ENCODE measurements at places on chromosomes 12 and 14.

- no peak for DNase-seq
Observed at GRCh38 chr12:65886996-65887395, 62.7 kb downstream of the HMGA2 start.

- DNase-seq = no peak
Observed at GRCh38 chr12:76943008-76943407, 64.2 kb upstream of the CSRP2 start.

GRCh38 chr12:46982629-46983392 lies 96.6 kb upstream of the PCED1B start:
- DNase-seq = no peak

DNA sequence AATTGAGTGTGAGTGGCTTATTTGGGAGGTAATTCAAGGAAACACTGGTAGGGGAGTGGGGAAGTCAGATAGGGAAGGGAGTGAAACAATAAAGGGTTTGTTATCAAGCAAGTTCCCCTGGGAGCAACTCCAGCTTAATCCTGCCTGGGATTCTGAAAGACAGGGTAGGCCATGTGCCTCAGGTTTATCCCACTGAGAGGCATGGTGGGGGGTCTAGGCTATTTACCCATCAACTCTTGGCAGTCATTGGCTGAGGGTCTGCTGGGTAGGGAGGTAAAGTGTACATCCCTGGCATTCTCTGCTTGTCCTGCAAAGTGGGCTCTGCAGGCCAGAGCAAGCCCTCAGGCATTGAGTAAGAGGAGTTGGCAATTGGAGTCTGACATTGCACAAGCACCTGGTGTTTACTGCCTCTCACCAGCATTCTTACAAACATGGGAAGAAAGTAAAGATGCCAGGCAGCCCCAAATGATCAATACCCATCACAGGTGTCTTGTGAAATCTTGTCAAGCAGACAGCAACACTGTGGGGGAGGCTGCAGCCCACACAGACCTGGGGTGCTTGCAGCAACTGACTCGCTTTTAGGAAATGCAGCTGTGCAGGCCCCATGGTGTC lies 169.3 kb downstream of the KTN1 start:
- DNase-seq = no peak

DNA sequence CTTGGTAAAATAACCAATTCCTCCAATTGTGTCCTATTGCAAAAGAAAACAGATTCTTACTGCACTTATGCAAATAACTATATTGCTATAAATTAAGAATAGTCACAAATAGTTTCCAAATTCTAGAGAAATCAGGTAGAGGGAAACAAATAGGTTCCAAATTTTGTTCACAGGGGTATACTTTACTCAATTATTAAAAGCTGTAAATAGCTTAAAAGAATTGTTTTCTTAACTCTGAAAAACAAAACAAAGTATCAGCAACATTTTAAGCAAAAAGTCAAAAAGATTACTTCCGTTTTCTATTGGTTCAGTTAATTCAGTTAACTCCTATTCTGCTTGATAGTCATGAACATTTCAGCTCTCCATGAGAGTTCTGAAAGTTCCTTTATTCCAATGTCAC lies 85.6 kb upstream of the PPP4R3A start:
- no peak for DNase-seq

DNA sequence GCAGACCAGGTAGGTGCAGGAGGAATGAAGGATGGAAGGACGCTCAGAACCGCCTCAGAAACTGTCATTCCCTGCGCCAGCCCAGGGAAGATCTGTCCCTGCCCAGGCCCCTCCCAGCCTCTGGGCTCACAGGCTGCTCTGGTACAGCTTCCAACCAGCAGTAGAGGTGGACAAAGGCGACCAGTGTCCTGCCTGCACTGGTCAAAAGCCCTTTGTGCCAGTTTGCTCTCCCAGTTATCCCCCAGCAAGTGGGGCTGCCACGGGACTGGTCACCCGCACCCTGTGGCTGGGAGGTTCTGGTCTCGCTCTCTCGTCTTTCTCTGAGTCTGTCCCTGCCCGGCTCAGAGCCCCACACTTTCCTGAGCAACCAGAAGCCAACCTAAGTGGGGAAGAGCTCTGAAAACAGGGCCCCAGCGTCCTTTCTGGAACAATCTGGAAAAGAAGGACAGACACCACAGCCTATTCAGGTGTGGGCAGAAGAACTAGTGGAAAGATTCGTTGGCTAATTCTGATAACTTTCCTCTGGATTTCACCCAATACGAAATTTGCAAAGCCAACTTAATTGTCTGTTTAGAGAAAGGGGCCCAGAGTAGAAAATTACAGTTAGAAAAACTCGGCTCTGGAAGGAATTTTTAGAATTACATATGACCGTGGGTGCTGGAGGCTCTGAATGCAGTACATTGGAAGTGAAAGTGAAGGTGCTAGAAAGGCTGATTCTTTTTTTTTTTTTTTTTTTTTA lies 21.7 kb downstream of the SNRNP35 start:
- no peak for DNase-seq

- peak; percentile 79 for DNase-seq
Observed at GRCh38 chr14:49768301-49769121, 558 bp downstream of the KLHDC2 start.

DNA sequence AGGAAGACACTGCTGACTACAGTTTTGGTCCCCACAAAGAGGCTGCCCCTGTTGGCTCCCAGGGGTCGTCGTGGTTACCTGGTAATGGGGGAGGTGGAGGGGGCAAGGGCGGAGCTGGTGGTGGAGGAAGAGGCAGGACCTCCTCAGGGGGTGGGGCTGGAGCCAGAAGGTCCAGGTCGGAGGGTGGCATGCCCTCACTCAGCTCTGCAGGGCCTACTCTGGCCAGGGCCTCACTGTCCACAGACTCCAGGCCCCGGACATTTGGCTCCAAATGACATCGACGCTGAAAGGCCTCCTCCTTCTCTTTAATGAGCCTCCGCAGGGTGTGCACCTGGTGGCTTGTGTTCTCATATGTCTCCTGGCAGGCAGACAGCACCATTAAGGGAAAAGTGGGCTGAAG lies 28.5 kb downstream of the PRPF40B start:
- DNase-seq = no peak

DNA sequence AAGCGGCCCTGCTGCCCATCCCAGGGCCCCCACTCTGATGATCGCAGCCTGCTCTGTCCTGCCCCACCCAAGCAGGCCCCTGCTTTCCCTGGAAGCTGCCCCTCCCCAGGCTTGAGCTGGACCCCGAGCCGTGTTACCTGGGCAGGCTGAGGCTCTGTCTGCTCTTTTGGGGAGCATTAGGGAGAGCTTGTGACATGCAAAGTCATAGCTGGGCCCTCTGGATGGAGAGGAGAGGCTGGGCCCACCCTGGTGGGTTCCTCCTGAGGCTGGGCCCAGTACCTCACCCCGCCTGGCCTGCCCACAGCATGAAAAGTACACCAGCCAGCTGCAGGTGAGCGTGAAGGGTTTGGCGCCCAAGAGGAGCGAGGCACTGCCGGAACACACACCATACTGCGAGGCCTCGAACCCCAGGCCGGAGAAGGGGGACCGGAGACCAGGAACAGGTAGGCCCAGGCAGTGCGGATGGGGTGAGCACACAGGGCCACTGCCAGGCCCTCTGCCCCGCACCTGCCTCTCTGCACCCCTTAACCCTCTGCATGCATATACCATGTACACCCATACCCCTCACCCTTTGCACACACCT lies 15.0 kb downstream of the CEP170B start:
- DNase-seq = no peak

- DNase-seq = no peak
Observed at GRCh38 chr14:105482486-105483110, 4.1 kb upstream of the CRIP1 start.

GRCh38 chr12:49415521-49415970 lies 48.3 kb downstream of the SPATS2 start:
- no peak for DNase-seq

GRCh38 chr12:114447274-114447716 lies 41.4 kb upstream of the TBX5 start:
- DNase-seq = no peak

DNA sequence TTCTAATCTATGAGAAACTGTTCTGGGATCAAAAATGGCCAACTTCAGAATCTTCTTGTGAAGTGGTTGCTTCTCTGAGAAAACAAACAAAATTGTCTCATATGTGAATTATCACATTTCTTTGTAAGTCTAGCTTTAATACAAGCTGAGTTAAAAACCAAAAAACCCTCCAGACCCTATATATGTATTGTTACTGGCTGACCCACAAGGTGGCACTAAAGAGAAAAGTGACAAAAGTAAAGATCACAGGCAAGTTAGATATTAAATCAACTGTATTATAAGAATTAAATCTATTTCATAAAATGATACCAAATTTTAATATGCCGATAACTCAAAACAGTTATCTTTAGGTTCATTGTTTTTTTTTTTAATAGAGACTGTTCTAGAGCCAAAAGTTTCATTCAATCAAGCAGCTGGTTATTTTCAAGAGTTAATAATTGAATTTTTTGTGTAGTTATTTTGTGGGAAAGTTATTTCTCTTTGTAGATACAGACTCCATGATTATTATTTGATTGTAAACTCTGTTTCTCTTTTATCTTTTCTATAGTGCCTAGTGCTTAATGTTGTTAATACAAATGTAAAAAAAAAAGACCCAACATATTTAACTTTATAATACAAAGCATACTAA lies 7.5 kb upstream of the TRHDE start:
- no peak for DNase-seq

DNA sequence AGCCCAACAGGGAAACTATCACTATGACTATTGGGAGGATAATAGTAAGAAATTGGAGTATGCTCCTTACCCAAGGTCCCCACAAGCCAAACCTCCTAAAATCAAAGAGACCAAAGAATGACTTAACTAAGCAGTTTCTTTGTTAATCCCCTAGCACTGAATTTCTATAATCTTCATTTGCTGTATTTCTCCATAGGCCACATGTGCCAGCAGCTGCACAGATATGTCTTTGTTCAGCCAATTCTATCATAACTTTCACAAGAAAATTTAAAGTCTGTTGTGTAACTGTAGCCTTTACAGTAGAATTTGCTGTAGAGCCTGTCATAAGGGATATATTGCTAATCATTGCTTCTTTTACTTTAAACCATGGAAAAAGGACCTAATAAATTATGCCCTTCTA lies 104.0 kb downstream of the RIN3 start:
- no peak for DNase-seq

DNA sequence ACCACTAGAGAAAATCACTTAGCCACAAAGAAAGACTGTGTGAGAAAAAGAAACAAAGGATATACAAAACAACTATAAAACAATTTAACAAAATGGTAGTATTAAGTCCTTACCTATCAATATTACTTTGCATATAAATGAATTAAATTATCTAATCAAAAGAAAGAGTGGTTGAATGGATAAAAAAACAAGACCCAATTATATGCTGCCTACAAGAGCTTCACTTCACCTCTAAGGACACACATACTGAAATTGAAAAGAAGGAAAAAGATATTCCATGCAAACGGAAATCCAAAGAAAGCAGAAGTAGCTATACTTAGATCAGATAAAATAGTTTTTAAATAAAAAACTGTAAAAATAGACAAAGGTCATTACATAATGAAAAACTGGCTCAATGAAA lies 134.9 kb upstream of the CCDC196 start:
- DNase-seq = no peak

DNA sequence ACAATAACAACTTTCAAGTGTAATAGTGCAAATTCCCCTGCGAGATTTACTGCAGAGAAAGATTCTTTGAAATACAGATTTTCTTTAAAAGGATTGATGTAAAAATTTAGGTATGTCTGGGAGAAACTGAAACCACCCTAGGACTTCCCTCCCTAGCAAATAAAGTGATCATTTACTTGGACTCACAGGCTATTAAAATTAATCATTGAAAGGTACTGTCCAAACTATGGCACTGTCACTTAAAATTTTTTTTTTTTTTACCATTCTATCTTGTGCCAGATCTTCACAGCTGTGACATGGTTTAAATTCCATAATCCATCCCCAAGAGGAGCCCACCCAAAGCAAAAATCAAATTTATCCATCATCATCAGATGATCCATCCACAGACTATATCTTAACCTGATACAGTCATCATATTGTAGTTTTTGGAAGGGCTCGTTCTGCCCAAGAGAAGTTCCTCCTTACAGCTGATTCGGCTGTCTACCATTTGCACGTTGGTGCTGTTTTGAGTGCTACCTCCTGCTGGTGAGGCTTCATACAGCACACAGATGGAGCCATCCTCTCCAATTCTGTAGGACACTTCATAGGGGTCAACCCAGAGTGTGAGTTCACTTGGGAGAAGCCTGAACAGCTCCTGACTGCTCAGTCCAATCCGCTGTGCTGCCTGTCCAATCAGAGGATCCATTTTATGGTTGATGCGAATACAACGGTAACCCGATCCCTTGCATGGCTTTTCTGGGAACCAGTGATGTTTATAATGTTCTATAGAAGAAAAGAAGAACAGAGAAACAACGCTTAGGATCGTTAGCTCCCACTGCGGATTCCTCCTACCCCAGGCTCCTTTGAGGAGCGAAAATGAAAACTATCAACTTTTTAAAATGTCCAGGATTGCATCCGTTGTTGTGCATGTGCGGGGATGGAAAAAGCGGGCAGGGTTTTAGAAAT lies 1.7 kb downstream of the BTG1 start:
- DNase-seq = peak; percentile 85

GRCh38 chr14:68548194-68549076 lies 244.4 kb downstream of the ZFP36L1 start:
- DNase-seq = no peak

DNA sequence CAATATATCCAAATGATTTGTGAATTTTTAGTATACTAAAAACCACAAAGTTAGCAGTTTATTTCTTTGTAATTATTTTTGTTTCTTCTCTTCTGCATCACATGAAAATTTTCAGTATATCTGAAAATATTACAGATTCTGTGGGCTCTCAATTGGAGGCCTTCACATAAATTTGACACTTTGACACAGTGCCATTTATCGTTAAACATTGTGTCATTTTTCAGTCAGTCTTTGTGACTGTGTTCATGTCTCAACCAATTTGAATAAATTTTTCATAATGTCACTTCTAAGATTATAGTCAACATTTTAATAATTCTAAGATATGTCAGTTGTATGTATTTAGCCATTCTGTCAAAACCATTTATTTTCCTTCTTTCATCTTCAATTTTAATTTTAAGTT lies 1303.0 kb downstream of the LRFN5 start:
- DNase-seq = no peak

All from CD4-positive, alpha-beta T cell treated with Interleukin-12 subunit alpha and Interleukin-12 subunit beta, for 1 hour (primary cell).